Heart left ventricle (tissue), 16 donors: ENCODE measurements at places on chromosomes 5 and 9. TPM values are rescaled to one million over a fixed set of nuclear protein-coding genes. Genes with fewer than 3 reads are reported as not detected.

DNA sequence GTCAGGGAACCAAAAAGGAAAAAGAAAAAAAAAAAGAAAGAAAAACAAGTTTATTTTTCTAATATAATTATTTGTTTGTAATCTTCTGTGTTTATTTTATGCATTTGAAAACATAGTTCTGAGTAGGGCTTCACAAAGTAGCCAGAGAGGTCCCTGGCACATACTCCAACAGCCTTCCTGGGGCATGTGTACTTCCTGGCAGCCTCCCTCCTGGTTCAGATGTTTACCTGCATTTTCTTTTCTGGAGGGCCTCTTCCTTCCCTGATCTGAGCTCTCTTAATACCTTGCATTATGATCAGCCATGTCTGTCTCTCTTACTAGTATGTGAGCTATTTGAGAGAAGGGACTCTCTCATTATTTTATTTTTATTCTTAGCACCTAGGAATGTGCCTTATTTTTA lies 361.8 kb downstream of the KDM4C start:
- DNase-seq = no peak

DNA sequence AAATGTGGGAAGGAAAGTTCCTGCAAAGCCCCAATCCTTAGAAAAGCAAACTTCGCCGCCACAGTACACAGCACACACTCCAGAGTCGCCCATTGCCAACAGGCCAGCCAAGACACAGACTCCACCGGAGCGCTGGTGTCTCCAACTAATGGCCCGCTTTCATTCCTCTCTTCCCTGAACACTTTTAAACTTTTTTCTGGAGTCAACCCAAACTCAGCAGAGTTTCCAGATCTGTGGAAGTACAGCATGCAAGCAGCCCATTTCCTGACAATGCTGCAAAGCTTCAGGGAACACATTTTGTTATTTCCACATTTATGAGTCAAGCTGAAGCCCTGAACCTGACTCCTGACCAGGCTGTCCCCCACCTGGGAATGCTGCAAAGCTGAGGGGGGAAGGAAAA lies 351.9 kb downstream of the NFIB start:
- DNase-seq = no peak

DNA sequence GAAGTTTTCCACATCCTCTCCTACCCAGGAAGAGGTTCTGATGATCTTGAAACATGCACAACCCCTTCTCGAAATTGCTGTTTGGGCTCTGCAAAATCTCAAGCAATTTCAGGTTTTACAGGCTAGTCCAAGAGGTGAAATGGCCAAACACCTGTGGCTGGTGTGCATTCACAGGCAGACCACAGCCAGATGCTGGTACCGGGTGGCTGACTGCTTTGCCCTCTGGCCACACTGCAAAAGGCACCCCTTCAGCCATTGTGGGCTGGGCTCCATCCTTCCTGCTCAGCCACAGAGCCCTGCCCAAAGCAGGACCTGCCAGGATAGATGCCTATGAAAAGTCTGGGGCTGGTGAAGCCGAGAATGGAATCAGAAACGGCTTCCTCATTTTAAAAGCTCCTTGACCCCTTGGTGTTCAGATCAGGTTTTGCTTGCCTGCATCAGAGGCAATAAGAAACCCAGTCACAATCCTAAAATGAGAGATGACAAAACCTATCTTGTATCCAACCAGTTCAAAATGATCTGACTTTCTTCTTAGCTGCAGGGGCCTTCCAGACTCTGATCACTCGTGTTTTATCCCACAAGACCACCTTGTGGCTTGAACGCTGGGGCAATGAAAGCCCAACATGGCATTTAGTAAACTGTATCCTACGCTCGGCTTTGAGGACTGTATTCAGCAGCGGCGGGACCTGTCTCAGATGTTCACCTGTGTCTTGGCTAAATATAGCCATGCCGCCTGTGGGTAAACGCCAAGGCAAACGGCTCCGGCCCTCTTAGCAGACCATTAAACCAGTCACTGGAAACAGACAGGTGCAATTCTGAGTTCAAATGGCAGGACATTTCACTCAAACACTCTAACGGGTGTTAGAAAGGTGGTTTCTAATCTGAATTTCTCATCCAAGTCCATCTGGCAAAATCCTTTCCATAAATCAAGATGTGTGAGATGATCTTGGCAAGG lies 49.6 kb downstream of the EPB41L4B start:
- DNase-seq = no peak

- no peak for DNase-seq
These were observed 78.7 kb upstream of the CDH6 start for GRCh38 chr5:31114817-31115216.

GRCh38 chr5:6755519-6755918 lies 42.3 kb downstream of the TENT4A start:
- no peak for DNase-seq

Gene PPP3R2
- not detected for polyA plus RNA-seq

Gene CEL
- polyA plus RNA-seq = 2.1 TPM

Gene ARID3C
- polyA plus RNA-seq = not detected
